Activated CD4-positive, alpha-beta T cell treated with anti-CD3 and anti-CD28 coated beads for 36 hours (primary cell): ENCODE measurements at places on chromosomes 4 and X. TPM values are rescaled to one million over a fixed set of nuclear protein-coding genes. Genes with fewer than 3 reads are reported as not detected.

DNA sequence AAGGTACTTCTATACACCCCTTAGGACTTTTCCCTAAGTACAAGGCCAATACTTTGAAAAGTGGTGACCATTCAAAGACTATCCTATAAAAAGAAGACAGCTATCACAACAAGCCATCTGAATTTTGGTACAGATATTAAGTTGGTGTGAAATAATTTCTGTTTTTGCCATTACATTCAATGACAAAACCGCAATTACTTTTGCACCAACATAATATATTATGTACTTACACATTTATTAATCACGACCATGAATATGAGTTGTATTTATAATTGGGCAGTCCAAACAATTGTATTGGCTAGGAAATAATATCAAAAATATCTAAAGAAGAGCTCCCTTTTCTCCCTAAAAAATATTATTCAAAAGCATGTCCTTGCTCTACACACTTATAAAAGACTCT, 215.7 kb downstream of the TMA16 start:
- no peak for DNase-seq

Gene CFI
- not detected for total RNA-seq

GRCh38 chr4:98098764-98099163, 44.5 kb downstream of the STPG2 start:
- no peak for DNase-seq

- DNase-seq: no peak
These were observed 16.2 kb downstream of the DGKQ start for GRCh38 chr4:957231-957580.

GRCh38 chr4:185210102-185210981, 944 bp downstream of the SNX25 start:
- peak; percentile 71 for DNase-seq

GRCh38 chr4:88819818-88820697, 122.4 kb upstream of the NAP1L5 start:
- no peak for DNase-seq

GRCh38 chr4:86536151-86536550, 58.0 kb upstream of the PTPN13 start:
- DNase-seq: no peak
